Stimulated activated memory B cell treated with anti-CD40 and anti-IgM and Interleukin-4, amounts not matched to agents 10 μg/mL and 1 μg/mL and 100 μg/mL, for 72 hours (primary cell): ENCODE measurements at places on chromosomes 1 and 21.
A peak's percentile ranks its signal among the peaks of the same experiment; 100 is the strongest.

GRCh38 chr1:151809290-151809984, 4.2 kb upstream of the LINGO4 start:
- ATAC-seq: no peak

GRCh38 chr1:226977643-226978431, 37.7 kb downstream of the COQ8A start:
- ATAC-seq: no peak

DNA sequence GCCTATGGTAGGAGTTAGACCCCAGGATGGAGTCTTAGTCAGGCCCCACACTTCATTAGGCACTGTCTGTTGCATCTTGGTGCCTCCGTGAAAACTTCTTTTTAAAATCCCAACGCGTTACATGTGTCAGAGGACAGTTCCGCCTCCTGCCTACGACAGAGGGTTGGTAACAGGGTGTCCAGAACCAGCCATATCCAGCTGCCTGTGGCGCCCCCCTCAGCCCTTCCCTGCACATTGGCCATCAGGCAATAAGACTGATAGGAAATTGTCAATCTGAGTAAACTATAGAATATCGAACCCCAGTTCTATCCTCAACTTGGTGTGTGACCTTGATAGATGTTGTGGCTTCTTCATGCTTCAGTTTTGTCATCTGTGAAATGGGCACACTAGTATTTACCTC, 108.6 kb upstream of the CSF3R start:
- no peak for ATAC-seq

DNA sequence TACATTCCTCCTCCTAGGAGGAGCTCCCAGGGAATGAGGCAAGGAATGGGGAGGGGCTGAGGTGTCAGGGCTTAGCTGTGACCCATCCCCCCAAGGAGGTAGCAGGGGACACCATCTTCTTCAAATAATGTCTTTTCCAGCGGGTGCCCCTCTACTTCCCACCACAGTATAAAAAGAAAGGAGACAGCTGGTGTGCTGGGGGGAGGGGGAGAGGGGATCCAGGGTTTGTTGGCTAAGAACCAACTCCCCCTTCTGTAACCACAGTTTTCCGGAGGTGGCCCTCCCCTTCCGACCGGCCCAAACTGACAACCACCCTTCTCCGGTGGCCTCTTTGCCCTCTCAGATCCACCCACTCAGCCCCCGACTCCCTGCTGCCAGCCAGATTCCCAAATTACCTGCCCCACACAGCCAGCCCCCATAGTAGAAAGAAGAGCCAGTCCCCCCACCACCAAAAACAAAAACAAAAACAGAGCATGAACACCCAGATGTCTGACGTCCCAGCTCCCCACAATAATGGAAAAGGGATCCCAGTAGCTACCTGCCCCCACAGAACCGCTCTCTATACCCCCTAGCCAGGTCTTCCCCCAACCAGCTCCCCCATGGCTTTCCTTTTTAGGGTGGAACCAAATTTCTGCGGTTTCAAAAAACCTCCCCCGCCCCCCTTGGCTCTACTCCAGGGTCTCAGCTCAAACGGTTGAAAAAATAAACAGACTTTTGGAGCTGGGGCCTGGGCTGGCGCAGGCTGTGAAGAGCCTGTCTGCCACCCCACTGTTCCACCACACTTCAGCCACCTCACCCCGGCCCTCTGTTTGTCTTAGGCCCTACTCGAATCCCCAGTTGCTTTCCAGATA, 2.1 kb downstream of the ARHGEF2 start:
- ATAC-seq: no peak

- ATAC-seq: no peak
Measured at GRCh38 chr21:33682992-33683627, 40.8 kb downstream of the ITSN1 start.

DNA sequence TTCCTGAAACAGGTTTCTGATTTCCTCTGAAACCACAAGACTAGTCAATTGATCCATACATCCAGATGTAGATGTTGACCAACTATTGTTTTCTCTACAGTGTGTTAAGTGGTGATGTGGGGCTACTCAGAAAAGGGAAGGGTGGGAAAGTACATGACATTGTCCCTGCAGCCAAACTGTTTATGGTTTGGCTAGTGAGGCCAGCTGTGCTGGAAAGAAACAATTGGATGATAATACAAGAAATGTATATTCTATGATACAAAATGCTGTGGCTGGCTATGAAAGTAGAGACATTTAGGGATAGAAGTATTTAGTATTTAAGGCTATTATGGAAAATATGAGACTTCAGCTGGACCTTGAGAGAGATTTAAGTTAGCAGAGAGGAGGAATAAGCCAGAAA, 244.5 kb downstream of the ADGRL2 start:
- ATAC-seq: no peak

DNA sequence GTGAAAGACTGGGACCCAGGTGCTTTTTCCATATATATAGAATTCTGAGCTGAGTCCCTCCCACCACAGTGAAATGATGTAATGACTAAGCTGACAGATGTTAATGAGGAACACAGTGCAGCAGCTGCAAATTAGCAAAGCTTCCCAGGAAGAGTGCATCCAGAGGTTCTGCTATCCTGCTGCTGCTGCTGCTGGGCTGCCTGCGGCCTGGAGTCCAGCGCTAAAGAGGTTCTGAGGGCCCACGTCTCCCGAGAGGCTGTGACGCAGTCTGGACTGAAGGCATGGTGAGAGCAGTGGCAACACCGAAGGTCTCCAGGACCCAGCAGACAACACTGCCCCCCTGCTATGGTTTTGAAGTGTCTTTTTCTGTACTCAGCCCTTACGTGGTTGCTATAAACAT, 63.9 kb downstream of the URB2 start:
- ATAC-seq: no peak

DNA sequence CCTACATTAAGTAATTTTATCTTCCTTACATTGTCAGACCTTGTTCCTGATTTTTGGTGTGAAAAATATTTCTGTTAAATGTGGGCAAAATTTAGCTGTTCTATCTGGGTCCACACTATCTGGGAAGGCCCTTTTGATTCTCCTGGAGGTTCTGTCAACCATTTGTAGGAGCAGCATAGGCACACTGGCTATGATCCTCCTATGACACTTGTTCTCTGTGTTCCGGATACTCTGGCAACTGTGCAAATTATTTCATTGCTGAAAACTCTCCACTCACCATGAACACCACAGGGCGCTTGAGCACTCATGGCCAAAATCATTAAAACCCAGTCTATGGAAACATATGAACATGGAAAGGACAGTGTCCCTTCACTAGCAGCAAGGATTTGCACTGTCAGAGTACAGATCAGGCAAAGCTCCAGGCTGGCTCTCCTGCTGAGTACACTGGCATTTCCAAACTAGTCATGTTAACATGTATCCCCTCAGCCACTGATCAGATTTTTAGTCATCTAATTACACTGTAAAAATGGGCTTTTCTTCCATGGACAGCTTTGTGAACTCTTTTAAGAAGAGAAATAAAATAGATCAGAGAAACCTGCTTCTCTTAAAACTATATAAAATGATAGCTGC, 43.9 kb upstream of the SGIP1 start:
- peak; percentile 43 for ATAC-seq

- no peak for ATAC-seq
Measured at GRCh38 chr1:151681923-151682322, 34.7 kb downstream of the CELF3 start.

DNA sequence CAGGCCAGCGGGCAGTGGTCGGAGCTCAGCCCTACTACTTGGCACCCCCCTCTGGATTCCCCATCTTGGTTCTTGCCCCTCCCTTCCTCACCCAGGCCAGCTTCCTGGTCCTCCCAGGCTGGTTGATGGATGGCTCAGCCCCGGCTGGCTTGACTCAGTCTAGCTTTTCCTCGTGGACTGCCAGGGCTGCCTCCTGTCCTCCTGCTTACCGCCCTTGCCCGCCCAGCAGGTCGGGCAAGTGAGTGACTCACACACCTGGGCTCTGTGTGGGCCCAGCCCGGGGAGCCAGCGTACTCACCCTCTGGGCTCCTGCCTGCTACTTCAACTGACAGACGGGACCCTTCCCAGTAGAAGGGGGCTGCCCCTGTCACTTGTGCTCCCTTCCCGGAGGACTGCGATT, 19.5 kb upstream of the ARHGEF10L start:
- no peak for ATAC-seq

- ATAC-seq: no peak
Measured at GRCh38 chr1:41192456-41193178, 49.5 kb downstream of the SCMH1 start.

- no peak for ATAC-seq
Measured at GRCh38 chr1:98045767-98046641, 125.2 kb upstream of the DPYD start.

- ATAC-seq: peak; percentile 72
Measured at GRCh38 chr1:25003457-25004190, 73.5 kb upstream of the RUNX3 start.

DNA sequence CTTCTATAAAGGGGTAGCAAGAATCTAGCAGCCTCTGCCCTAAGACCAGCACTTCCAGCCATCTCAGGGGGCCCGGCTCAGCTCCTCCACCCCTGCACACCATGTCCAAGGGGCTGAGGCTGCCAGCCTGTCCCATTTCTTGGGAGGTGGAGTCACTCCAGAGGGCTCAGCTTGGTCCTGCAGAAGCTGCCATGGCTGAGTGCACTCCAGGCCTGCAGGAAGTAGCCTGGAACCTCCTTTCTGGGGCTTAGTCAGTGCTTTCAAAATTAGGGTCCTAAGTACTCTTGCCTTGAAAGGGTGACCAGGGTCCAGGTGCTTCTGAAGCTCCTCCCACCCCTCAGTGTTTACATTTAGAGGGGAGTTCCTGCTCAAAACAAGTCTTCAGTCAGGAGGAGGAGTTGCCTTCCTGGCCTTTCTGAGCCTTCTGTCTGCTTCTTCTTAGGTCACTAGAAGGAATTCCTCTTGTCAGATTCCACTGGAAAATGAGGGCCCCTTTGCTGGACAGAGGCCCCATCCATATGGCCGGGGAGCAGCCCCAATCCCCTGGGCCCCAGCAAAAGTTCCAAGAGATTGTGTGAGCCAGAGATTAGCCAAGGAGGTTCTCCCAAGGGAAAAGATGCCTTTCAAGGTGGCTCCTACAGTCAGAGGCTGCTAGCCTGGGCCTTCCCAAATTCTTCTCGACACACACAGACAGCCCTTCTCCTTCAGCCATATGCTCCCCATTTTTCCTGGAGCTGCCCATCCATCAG, 128.1 kb upstream of the VAMP3 start:
- no peak for ATAC-seq

DNA sequence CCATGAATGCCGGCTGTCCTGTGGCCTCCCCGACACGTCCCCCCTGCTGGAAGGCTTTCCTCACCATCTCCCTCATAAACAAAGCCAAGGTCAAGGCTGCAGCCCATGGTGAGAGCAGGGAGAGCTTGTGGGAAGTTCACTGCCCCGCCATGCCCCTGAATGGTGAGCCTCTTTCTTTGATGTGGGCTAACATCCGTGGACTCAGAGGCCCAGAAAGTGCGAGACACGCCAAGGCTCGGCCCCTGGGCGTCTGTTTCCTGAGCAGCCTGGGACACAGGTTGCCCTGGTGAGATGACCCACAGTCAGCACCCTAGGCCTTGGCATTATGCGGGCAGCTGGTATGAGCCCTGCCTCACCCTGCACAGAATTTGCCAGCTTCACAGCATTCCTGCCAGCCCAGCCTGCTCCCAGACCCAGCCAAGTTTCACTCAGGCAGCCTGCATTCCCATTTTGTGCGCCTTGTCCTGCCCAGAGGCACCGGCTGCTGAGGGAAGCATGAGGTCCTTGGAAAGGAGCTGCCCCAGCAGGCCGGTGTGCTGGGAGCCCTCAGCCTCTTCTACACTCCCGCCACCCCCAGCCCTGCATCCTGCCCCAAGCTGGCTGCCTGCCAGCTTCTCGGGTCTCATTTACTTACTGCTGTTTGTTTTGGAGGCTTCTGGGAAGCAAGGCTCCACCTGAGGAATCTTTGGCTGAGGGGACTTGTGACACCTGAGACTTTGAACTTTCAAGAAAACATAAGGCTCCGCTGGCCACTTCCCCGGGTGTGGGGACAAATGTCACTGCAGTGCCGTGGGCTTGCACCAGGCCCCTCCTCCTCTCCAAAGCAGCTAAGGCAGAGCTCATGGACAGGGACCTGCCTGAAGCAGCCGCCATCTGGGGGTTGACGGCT, 31.9 kb downstream of the NEK2 start:
- peak; percentile 28 for ATAC-seq

DNA sequence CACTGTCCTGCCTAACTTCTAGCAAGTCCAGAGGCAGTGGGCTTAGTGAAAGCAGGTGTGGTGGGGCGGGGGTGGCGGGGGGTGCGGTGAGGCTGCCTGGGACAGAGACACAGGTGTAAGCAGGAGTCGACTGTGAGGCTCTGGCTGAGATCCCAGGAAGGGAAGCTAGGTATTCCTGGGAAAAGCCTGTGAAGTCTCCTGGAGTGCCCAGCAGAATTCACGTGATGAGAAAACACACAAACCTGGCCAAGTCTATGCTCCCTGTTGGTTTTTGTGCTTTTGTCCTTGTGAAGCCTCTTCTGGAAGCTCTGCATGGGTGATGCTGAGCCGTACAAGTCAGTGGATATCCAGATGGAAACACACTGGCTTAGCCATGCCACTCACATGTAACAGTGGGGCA, 5.3 kb downstream of the GALNT2 start:
- no peak for ATAC-seq

- ATAC-seq: no peak
Measured at GRCh38 chr1:198096390-198096789, 60.4 kb upstream of the NEK7 start.

- no peak for ATAC-seq
Measured at GRCh38 chr21:21210552-21210951, 212.3 kb downstream of the NCAM2 start.

GRCh38 chr1:45752441-45753052, 2.1 kb upstream of the IPP start:
- no peak for ATAC-seq
